Right kidney (tissue), 9 donors: ENCODE measurements at places on chromosomes 16 and 17.
A peak's percentile ranks its signal among the peaks of the same experiment; 100 is the strongest.

DNA sequence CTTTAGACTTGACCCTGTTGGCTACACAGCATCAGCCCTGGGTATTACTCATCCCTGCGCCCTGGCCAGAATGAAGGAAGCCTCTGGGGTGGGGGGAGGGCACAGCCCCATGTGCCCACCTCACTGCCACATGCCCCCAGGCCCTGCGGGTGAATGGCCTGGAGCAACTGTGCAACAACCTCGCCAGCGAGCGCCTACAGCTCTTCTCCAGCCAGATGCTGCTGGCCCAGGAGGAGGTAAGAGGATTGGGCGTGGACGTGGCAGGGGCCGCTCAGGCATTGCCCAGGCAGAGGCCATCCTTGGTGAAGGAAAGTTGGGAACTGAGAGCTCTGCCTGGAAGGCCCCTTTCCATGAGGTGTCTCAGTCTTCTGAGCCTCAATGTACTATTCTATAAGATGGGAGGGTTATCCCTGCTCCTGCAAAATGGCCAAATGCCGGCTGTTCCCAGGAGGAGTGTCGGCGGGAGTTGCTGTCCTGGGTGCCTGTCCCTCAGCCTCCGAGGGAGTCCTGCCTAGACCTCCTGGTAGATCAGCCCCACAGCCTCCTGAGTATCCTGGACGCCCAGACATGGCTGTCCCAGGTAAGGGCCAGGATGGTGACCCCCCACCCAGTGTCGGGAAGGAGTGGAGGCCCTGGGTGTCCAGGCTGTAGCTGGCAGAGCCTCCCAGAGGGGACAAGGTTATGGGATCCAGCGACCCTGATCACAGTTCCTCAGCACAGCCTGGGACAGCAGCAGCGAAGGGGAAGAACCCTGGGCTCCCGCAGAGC lies 8.9 kb downstream of the MYO15B start:
- DNase-seq = no peak

DNA sequence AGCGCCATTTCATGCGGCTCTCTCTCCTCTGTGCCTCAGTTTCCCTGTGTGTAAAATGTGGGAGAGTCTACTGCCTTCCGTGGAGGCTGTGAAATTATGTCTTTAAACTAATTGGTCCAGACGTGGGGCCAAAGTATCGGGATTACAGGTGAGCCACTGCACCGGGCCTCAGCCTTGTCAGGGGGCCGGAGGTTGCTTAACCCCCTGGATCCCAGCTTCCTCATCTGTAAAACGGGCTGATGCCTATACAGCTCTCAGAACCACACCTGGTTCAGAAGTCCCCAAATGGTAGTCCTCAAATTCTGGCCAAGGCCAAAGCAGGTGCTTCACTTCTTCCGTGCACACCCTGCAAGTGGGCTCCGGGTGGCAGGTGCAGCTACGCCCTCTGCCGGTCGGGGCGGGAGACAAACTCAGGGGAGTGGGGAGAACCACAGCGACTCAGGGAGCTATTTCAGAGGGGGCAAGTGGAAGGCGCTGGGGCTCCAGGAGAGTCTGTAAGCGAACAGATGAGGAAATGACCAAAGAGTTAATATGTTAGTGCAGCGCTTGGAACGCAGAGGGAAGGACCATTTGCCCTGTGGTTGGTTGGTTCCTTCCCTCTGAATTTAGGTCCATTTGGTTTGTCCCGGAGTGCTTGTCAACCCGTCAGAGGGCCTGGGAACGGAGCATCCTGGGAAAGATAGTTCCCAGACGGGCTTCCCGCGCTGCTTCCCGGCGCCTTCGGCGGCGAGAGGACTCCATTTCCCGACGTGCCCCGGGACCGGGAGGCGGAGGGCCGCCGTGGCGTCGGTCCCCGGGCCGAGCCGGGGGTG lies at the start of gene MGRN1:
Gene MGRN1 (plus strand): TSS at position 812 of the 812 bp plus-strand sequence. CDS start 135 bp downstream, outside the sequence.
- DNase-seq = peak; percentile 96

DNA sequence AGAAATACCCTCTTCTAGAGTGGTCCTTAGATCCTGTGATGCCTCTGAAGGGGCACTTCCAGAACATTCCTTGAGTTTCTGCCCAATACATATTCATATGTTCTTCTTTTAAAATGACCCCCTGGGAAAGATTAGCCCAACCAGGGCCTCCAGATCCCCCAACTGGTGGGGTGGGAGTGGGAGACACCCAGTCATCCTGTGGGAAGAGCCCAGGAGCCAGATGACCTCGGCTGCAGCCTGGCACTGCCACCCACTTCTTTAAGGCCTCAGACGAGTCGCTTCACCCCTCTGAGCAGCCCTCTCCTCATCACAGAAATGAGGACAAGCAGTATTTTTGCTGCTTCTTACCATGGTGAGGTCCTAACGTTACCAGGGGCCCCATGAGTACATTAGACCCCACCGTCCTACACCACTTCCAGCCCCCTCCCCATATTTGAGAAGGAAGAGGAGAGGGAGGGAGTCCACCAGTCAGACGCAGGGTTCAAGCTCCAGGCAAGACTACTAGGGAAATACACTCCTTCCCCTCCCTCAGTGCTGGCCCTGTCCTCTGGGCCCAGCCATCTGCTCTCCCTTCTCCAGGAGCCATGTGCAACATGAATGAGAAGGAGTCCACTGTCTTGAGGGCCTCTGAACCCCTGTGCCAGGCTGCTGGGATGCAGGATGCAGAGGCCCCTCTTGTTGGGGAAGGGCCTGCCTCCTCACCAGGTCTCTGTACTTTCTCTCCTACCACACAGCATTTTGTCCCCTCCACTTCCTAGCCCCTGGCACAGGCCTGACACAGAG lies 11.8 kb downstream of the MPO start:
- no peak for DNase-seq

DNA sequence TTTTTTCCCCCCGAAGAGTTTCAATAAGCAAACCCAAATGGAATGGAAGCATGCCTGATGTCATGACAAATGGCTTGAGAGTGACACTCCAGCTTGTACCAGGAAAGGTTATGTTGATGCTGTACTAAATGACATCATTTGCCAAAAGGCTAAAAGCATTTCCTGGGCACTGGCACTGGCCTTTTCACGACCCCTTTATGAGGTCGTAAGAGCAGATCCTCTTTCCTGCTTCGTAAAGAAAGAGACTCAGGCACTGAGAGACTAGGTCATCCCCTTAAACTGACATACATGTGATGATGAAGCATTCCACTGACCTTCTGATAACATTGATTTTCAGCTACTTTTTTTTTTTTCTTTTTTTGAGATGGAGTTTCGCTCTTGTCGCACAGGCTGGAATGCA lies 30.5 kb downstream of the CEP295NL start:
- DNase-seq = no peak

GRCh38 chr16:8660841-8661301 lies 13.5 kb upstream of the ABAT start:
- DNase-seq = peak; percentile 52

- no peak for DNase-seq
These were observed 39.8 kb downstream of the TEX2 start for GRCh38 chr17:64223283-64223682.

DNA sequence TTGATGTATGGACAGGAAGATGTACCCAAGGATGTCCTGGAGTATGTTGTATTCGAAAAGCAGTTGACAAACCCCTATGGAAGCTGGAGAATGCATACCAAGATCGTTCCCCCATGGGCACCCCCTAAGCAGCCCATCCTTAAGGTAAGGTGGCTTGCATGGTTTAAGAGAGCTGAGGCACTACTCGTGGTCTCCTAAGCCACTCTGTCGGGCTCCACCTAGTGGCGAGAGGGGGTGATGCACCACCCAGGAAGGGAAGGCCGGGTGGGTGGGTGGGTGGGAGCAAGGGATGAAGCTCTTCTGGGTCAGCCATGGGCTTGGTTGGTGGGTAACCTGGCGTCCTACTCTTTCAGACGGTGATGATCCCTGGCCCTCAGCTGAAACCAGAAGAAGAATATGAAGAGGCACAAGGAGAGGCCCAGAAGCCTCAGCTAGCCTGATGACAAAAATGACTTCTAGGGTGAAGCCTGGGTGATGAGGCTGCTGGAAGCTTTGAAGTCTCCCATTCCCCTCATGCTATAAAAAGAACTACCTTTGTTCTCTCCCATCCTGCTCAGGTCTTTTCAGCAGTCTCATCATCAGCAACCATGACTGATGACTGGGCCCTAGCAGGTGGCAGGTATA lies 21.5 kb downstream of the GPR179 start:
- no peak for DNase-seq

GRCh38 chr16:995087-995486 lies 13.5 kb downstream of the SOX8 start:
- no peak for DNase-seq

- DNase-seq = no peak
These were observed 65.9 kb upstream of the TNRC6C start for GRCh38 chr17:77892469-77893143.

DNA sequence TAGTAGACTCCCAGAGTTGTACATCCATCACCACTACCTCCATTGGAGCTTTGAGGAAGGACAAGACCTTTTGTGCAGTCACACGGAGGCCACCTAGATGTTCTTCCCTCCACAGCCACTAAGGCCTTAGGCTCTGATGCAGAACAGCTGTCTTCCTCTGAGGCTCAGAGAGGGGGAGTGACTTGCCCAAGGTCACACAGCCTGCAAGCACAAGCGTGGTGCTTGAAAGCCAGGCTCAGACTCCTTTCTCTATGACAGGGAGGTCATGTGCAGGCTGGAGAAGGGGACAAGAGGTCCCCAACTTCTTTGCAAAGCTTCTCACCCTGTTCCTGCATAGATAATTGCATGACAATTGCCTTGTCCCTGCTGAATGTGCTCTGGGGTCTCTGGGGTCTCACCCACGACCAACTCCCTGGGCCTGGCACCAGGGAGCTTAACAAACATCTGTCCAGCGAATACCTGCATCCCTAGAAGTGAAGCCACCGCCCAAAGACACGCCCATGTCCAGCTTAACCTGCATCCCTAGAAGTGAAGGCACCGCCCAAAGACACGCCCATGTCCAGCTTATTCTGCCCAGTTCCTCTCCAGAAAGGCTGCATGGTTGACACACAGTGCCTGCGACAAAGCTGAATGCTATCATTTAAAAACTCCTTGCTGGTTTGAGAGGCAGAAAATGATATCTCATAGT lies 12.7 kb downstream of the SCGB1C2 start:
- DNase-seq = no peak

GRCh38 chr16:1099189-1100083 lies 3.4 kb upstream of the C1QTNF8 start:
- DNase-seq = no peak

- no peak for DNase-seq
These were observed 36.6 kb downstream of the TOM1L2 start for GRCh38 chr17:17935321-17936271.

DNA sequence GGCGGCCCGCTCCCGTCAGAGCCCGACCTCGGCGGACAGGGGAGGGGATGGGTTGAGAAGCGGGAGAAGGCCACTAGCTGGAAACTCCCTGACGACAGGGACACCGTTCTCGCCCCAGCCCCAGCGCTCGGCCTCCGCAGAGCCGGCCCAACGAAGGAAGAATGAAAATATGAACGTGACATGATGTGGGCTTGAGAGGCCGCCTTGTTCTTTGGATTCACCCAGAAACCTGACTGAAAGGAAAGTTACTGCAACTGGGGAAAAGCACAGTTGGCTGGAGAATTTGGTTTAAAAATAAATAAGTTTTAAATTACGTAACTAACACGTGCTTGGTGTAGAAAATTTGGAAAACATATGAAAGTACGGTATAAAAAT lies 21.1 kb downstream of the NPTX1 start:
- no peak for DNase-seq

DNA sequence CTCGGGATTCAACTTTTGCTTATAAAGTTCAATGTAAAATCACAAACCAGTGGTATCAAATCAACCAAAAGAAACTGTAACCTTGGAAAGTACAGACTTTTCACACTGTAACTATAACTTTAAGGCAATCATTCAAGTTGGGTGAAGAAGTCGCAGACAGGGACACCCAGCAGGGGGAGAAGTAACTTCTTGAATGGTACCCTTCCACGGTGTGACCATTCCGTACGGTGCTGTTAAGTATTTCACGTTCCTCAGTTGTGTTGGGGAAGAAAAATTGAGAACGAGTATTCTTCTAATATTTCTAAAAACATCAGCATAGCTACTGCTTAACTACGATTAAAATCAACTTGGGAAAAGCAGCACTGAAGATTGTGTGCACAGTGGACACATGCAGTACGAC lies 55.8 kb downstream of the MYH10 start:
- DNase-seq = no peak

GRCh38 chr17:77763023-77763422 lies 195.5 kb upstream of the TNRC6C start:
- no peak for DNase-seq

GRCh38 chr17:7293159-7293558 lies 1.3 kb downstream of the YBX2 start:
- peak; percentile 32 for DNase-seq

DNA sequence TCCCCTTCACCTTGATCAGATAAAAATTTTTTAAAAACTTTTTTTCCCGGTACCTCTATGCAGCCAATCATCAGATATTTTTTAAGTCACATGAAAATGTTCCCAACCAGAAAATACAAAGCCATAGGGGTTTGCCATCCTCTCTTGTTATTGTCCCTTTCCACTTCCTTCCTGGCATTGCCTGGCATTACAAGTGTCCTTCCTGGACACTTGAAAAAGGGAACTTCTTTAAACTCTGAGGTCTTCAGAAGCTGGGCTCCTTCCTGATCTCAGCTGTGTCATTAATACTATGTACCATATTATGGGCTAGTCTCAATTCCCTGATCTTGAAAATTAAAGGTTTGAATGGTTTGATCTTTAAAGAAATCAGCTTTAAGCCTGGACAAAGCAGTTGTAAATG lies 64.9 kb downstream of the TEX14 start:
- DNase-seq = no peak

- DNase-seq = no peak
These were observed 21.2 kb downstream of the SYCE1L start for GRCh38 chr16:77220427-77220826.

- no peak for DNase-seq
These were observed 47.4 kb upstream of the PSMD7 start for GRCh38 chr16:74249254-74249653.

DNA sequence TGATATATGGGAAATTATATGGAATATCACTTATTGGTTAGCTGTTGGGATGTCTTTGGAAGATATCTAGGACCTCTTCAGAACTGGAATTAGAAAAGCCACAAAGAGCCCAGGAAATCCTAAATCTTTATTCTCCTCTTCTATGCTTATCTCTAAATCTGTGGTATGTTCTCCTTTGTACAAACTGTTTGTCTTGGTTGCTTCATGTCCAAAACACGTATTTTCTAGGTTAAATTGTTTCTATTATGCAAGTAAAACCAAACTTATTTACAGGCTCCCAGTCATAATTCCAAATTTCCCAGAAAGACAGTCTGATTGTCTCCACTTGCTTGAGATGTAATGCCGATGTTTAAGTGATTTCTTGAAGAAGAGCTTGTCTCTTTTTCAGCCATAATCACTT lies 650.9 kb downstream of the CDH11 start:
- DNase-seq = no peak

GRCh38 chr16:89482817-89483205 lies 7.5 kb downstream of the ANKRD11 start:
- no peak for DNase-seq

- DNase-seq = no peak
These were observed 1.2 kb downstream of the BHLHA9 start for GRCh38 chr17:1271441-1271840.

- no peak for DNase-seq
These were observed 84.7 kb downstream of the MYO1D start for GRCh38 chr17:32792207-32792606.

- no peak for DNase-seq
These were observed 242.9 kb downstream of the CDH11 start for GRCh38 chr16:64878940-64879339.

- DNase-seq = no peak
These were observed 23.1 kb upstream of the TMEM97 start for GRCh38 chr17:28295677-28296578.
